Esophagus squamous epithelium (tissue), 5 donors: ENCODE measurements at places on chromosomes 7 and 10.

- no peak for DNase-seq
Measured at GRCh38 chr10:24209432-24209771, 464 bp downstream of the KIAA1217 start.

- no peak for DNase-seq
Measured at GRCh38 chr7:113649556-113649955, 269.3 kb downstream of the PPP1R3A start.

GRCh38 chr10:32985775-32986350 lies 27.8 kb upstream of the ITGB1 start:
- no peak for DNase-seq

DNA sequence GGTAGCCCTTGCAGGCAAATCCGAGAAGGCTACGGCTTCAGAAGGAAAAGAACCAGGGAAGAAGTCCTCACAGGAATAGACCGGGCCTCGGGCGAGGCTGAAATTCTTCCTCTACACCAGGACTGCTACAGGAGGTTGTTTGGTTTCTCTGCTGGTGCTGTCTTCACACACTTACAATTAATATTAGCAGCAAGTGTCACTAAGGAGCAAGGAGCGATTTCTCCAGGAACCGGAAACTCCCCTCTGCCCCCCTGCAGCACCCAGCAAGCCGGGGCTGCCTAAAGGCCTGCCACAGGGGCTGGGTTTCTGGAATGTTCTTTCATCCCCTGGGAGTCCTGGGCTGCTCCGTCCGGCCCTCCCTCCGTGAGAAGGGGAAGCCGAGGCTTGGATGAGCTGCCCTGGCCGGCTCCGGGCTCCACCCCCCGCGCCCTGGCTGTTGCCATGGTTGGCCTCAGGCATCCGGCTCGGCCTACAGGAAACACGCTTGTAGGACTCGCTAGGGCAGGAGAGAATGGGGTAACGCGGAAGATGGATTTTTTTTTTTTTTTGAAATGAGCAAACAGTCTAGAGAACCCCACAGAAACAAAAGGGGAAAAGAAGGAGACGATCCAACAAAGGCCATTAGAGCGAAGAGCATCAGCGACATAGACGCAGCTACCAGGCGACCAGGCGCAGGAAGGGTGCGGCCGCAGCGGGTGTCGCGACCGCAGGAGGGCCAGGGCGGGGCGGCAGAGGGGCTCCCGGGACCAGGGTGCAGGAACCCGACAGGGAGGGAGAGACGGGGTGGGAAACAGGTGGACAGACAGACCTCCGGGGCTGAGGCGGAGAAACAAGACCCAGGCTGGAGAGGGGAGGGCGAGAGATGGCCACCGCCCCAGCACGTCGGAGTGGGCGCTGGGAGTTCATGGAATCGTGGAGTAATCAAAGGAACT lies 33.0 kb downstream of the EN2 start:
- no peak for DNase-seq

DNA sequence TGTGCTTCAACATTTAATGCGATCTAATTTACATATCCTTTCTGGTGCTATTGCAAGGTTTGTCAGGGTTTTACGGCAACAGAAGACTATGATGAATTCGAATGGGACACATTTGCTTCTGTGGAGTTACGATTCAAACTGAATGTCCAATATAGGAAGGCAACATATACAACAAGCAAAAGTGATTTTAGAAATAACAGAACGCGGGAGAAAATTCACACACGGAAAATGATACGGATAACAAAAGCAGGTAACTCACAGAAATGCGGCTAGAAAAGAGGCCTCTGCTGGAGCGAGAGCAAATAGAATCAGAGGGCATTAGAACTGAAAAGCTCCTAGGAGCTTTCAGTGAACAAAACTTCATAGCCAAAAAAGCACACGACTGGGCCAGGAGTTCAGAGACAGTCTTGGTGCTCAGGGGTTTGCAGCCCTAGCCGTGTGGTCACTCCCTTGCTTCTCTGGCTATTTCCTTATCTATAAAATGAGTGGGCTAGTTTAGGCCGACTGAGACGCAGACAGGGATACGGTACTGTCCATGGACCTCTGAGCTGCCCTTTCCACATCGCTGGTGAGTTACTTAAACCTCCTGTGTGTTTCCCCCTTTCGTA lies 557 bp upstream of the TAX1BP1 start:
- DNase-seq: no peak

- no peak for DNase-seq
Measured at GRCh38 chr7:25775999-25776743, 375.8 kb upstream of the NFE2L3 start.

GRCh38 chr7:136229790-136230189 lies 252.6 kb upstream of the MTPN start:
- no peak for DNase-seq

DNA sequence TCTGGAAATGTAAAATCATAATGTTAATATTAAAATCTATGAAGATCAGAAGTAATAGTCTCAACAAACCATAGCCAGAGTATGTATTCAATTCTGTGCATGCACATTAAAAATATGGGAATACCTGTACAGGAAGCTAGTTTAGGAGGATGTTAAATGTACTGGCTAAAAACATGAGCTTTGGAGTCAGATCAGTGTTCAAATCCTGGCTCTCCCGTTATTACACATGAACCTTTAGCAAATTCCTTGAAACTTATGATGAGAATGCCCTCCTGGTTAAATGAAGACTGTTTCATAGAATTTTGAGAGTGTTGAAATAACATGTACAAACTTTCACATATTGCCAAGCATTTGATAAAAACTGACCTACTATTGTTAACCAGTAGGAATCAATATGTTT lies 4.6 kb downstream of the ARL4A start:
- DNase-seq: no peak

GRCh38 chr10:81688459-81688858 lies 186.5 kb upstream of the NRG3 start:
- no peak for DNase-seq

DNA sequence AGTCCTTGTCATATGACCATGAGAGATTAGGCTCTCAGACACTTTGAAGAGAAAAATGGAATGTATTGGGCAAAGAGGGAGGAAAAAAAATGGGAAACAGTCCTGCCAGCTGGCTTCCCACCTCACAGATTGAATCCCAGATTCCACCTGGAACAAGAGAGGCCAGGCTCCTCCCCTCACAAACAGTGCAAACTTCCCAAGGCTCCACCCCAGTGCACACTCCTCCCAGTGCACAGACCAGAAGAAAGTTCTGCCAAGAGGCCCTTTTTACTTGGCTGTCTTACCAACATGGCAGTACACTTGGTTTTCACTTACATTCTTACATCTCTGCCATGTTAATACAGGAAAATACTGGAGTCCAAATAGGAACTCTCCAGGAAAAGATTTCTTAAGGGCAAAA lies 202.3 kb downstream of the AHR start:
- DNase-seq: no peak

DNA sequence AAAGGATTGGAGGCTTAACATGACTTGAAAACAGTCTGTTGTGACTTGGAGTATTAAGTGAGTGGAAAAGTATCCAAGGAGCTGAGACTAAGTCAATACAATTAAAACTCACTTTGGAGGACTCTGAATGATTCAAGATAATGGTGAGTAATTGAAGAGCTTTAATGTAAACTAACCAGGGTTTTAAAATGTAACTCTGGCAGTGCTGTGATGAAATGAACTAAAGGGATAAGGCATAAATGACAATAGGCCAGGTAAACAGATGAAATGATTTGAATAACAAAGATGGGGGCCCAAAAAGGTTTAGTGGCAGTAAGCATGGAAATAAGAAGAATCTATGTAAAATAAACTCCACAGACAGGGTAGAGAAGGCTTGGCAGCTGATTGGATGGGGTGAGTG lies 316.5 kb upstream of the CACNA2D1 start:
- no peak for DNase-seq

DNA sequence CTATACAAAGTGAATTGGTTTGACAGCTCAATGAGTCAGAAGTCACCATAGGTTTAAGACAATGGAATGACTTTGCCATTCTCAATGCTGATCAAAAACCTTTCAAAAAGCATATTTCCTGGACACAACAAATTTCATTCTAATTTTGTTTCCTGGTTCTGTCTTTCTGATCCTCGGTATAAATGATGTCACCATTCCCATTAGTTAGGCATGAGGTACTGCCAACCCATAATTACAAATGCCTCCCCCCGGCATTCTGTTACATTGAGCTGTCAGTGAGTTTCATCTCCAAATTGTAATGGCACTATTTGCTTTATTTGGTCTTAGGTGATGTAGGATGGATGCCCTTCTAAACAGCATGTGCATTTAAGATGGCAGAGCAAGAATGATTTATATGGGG lies 81.7 kb upstream of the NFE2L3 start:
- DNase-seq: no peak

DNA sequence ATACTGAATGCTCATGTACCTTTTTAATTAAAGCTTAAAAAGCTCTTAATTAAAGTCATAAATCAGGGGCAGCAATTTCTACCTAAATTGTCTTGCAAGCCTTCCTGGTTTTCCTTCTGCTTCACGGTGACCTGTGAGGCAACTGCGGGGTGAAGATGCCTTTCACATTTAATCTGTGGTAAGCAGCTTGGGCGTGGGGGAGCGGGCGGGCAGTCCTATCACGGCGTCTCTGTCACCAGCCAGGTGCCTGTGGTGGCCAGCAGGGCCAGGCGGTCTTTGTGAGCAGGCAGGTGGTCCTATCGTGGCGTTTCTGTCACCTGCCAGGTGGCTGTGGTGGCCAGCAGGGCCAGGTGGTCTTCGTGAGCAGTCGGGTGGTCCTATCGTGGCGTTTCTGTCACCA lies 269.2 kb upstream of the PPP2R2D start:
- no peak for DNase-seq

DNA sequence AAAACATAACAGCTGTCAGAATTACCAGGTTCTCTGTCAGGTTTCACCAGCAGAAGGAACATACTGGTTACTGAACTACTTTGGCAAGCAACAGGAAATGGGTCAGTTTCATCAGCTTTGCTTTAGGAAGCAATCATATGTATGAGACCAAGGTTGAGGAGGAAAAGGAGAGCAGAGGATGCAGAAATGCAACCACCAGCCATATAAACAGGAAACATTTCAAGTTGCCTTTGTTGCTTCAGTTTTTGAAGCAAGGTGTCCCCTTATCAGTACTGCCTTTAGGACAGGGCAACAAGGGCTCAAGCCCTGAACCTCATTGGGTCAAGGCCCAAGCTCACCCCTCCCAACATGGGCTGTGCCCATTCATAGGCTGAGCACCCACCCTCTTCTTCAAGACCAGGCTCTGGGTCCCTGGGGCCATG lies 10.2 kb downstream of the HIPK2 start:
- DNase-seq: no peak

DNA sequence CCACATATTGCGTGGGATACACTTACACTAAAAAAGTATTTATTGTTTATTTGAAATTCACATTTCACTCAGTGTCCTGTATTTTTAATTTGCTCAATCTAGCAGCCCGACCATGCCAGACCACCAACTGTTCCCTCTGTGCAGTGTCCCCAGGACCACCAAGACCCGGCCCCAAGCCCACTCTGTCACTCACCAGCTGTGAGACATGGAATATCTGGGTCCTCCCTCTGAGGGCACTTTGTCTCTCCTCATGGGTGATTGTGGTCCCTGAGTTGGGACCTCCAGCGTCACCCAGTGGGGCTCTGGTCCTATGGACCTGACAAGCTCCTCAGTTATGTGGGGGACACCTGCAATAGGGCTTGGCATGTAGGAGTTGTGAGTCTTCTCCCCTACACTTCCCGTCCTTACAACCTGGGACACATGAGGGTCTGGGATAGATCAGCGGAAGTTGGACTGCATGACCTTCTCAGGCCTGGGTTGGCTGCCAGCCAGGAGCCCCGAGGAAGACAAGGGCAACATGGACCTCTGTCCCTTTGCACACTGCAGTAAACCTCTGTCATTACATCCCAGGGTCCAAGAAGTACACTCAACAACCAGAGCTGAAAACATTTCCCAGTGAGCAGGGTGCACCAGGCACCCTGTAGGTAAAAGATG lies 12.1 kb downstream of the C10orf71 start:
- DNase-seq: no peak

- no peak for DNase-seq
Measured at GRCh38 chr10:113977174-113977573, 66.5 kb upstream of the ADRB1 start.

DNA sequence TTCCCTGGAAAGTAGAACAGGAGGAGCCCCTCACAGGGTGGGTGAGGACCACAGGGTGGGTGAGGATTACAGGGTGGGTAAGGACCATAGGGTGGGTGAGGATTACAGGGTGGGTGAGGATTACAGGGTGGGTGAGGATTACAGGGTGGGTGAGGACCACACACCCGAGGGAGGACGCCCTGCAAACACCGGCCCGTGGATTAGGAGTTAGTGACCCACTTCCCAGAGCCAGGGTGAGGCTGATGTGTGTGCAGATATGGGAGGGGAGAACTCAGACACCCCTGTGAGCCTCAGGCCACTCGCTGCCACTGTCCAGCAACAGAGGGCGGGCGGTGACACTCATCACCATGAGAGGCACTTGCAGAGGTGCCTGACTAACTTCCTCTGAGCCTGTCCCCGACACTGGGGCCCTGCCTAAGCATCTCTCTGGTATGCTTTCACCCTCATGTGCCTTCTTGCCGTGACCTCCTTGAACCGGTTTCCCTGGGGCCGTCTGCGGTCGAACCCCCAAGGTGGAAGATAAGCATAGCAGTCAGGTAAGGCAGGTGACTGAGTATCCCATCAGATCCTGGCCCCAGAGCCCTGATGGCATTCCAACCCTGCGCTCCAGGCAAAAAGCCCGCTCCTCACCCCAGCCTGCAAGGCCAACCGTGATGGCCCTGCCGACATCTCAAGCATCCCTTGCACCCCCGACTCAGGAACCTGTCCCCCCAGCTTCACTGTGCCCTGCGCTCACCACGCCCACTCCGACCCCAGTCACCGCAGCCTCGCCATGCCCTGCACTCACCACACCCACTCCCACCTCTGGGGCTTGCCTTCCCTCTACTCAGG lies 74.1 kb downstream of the FAM53B start:
- DNase-seq: no peak

DNA sequence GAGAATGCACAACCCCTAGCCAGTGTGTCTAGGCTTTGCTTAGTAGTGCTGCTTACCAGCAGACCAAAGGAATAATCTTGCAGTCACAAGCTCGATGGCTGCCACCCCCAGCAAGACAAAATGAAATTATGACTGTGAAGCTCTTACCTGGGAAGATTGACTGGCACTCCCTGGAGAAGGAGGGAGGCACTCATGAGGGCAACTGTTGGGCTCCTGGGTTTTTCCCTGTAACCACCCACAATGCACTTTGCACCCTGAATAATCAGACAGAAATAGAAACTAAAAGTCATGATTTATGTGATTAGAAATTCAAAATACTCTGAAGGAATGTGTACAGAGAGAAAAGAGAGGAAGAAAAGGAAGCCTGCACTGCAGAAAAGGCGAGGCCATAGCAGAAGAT lies 144.3 kb upstream of the DGKB start:
- no peak for DNase-seq

GRCh38 chr10:124162136-124162535 lies 68.7 kb upstream of the CHST15 start:
- no peak for DNase-seq

DNA sequence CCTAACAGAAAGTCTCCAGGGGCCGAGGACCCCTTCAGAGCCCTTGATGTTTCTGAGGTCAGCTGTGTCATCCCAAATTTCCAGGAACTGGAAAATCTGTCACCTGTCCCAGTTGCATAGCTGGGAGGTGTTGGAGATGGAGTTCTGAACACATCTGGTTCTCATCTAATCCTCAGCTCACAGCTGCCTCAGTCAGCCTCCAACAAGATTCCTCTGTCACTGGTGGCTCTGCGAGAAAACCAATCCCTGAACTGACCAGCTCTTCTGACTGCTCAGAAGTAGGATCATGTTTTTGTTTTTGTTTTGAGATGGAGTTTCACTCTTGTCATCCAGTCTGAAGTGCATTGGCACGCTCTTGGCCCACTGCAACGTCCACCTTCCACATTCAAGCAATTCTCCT lies 37.6 kb upstream of the MYL10 start:
- DNase-seq: no peak
